Hematopoietic multipotent progenitor cell treated with erythropoietin and hydrocortisone succinate and interleukin-3 and kit ligand, for 17 days (in vitro differentiated cells): ENCODE measurements at places on chromosomes 2 and 18.

GRCh38 chr2:196845371-196845770 is 36.2 kb upstream of the C2orf66 start:
- DNase-seq: no peak

DNA sequence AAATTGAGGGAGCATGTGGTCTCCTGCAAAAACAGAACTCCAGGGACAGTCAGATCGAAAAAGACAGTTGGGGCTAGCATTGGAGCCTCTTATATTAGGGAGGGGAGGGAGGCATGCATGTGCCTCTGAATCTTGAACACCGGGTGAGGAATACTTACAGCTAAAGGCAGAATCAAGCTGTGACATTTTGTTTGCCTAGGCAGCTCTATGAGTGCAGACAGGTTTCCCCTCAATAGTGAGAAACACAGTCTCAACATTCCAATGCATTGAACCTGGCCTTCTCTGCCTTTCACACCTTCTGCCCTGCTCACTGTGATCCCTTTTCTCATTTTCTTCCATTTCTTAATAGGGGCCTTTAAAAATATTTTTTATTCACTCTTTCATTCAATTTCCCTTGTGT is 140.4 kb downstream of the THSD7B start:
- no peak for DNase-seq

DNA sequence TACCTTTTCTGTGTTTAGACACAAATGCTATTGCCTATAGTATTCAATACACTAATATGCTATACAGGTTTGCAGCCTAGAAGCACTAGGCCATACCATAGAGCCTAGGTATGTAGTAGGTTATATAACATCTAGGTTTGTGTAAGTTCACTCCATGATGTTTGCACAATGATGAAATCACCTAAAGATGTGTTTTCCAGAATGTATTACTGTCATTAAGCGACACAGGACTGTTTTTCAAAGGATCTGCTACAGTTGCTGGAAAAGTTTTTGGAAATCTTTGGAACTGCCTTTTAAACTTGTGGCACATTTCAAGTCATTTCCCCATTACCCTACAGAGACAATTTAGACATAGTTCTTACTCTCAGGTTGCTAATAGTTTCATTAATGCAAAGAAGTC is 9.3 kb downstream of the PSMD1 start:
- DNase-seq: no peak

GRCh38 chr2:210713122-210713521 is 156.7 kb downstream of the CPS1 start:
- no peak for DNase-seq
